ENCODE measurements at places on chromosomes 13 and 19. TPM values are rescaled to one million over a fixed set of nuclear protein-coding genes. Genes with fewer than 3 reads are reported as not detected.

RFPL4A gene
- total RNA-seq = not detected

DNA sequence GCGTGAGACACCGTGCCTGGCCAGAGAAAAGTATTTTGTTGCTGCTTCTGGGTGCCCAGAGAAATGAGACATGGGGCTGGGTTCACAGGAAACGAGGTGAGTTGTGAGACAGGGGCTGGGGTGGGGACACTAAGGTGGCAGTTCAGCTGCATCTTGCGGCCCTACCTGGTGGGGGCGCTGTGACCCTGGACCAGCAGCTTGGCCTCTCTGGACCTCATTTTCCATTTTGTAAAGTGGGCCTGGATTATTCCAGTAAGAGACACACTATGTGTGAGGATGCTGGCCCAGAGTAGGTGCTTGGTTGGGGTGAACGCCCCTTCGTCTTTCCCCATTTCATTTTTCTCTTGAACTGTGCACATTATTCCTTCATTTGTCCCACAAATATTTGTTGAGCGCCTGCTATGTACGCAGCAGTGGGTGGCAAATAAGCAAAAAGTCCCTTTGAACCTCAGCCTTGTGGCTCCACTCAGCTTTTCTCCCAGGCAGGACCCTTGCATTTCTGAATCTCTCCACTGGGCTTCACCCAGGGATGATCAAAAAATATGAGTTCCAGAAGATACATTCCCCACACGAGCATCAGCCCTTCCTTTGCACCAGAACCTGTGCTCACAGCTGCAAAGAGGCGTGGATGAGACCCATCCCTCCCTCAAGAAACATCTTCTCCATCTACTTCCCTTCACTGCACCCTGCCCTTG lies 26.6 kb upstream of the OR10H1 start:
- H3K4me3 ChIP-seq = no peak overlapping the region
- no peak overlapping the region for H3K27ac ChIP-seq
- no peaks in the 10 kb centered on the region for H3K4me1 ChIP-seq

DNA sequence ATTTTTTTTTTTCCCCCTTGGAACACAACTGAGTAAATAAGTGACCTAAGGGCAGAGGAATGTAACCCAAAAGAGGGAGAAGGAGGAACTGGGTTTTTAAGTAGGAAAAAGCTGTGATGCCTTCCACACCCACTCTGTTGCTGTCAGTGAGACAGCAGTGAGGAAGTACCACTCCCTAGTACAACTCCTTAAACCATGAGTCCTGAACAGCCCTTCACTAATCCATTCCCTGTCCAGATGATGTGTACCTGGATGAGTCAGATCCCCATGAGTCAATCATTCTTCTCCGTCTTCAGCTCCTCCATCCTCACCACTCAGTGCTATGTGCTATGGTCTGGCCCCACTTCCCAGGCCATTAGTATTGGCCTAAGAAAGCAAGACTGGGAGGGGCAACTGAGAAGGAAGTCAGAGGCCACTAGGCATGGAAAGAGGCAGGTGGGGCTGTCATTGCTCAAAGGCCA lies 12.9 kb upstream of the CXCL17 start:
- no peaks in the 10 kb centered on the region for H3K36me3 ChIP-seq
- DNase-seq = no peak
- H3K27ac ChIP-seq = no peak overlapping the region
- no peaks in the 10 kb centered on the region for H3K27me3 ChIP-seq

TEAD2 gene
- total RNA-seq = 12.0 TPM

DNA sequence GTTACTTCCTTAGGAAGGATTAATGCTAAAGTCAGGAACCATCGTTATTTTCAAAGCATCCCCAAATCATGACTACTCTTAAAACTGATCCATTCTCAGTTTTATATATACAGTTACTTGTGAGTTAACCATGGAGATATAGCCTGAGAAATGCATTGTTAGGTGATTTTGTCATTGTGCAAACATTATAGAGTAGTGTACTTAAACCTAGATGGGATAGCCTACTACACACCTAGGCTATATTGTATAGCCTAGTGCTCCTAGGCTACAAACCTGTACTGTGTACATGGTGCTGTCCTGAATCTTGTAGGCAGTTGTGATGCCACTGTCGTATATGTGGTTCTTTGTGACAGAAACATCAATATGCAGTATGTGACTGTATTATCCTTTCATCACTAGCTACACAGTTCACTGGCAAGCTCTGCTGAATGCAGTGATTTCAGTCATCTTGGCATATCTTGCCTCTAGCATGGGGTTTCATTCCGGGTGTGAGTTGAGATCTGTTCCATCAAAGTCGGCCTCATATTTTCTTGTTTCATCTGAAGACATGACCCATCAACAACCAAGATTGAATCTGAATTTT lies 45.3 kb downstream of the CDK8 start:
- no peaks in the 10 kb centered on the region for H3K4me1 ChIP-seq
- DNase-seq = no peak
- no peak overlapping the region for H3K27ac ChIP-seq
- no peaks in the 10 kb centered on the region for H3K36me3 ChIP-seq
- H3K4me3 ChIP-seq = no peak overlapping the region
- H3K27me3 ChIP-seq = no peaks in the 10 kb centered on the region

GRCh38 chr13:76758257-76758656 lies 127.9 kb downstream of the KCTD12 start:
- DNase-seq = no peak
- no peaks in the 10 kb centered on the region for H3K36me3 ChIP-seq
- H3K4me3 ChIP-seq = no peak overlapping the region
- peaks cover 2% of the 10 kb centered on the region for H3K27me3 ChIP-seq
- no peak overlapping the region for H3K27ac ChIP-seq

DNA sequence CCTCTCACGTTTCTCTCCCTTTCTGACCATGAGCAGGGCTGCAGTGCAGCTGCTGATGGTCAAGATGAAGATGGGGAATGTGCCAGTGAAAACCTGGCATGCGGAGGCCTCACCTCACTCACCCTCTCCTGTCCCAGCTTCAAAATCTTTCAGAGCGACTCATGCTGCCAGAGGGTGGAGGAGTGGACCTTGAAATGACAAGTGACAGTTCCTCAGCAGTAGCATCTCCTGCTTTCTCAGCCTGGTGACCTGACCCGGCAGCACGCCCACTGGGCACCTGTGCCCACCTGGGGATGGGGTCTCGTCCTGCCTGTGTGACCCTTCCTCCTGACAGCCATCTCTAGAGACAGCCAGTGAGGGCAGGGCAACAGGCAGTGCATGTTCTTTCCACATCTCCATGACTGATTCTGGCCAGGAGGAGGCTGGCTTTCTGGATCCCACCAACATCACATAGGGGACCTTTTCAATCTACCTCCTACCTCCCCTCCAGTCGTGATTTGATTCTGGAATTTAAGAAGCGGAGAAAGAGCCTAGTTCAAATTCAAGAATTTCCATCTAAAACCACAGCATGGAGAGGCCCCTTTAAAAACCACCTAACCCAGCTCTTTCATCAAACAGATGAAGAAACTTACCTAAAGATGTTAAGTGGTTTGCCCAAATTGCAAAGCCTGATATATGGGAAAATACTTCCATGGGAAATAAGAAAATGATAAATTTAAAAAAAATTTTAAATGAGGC lies 45.8 kb downstream of the RFX2 start:
- DNase-seq = no peak
- peaks cover 5% of the 10 kb centered on the region for H3K27me3 ChIP-seq
- H3K27ac ChIP-seq = no peak overlapping the region
- no peak overlapping the region for H3K4me3 ChIP-seq
- peaks cover 3% of the 10 kb centered on the region for H3K4me1 ChIP-seq
- no peaks in the 10 kb centered on the region for H3K36me3 ChIP-seq

DNA sequence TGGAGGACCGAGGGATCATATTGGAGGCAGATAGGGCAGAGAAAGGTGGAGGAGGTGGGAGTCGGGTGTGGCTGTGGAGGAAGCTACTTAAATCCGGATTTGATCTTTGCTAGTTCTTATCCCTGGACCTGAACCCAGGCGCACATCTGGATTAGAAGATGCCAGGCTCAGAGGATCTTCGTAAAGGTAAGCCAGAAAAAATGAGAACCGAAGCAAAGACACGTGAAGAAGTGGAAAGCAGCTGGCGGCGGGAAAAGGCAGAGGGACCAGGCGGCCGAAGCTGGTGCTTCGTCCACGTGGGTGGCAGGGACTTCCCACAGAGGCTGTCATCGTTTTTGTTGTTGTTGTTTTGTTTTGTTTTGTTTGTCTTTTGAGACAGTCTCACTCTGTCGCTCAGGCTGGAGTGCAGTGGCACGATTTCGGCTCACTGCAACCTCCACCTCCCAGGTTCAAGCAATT lies at the start of gene DPRX:
DPRX (plus strand) TSS at position 51 of the 459 bp plus-strand sequence; CDS start at position 159, 108 bp downstream.
- DNase-seq = no peak
- no peaks in the 10 kb centered on the region for H3K27me3 ChIP-seq
- H3K4me3 ChIP-seq = no peak within 1 kb of the TSS

- H3K27ac ChIP-seq = no peak overlapping the region
- no peaks in the 10 kb centered on the region for H3K27me3 ChIP-seq
- no peak overlapping the region for H3K4me3 ChIP-seq
Observed at GRCh38 chr19:1690699-1691307, 38.4 kb upstream of the TCF3 start.

GRCh38 chr13:87952377-87952776 lies 281.2 kb downstream of the SLITRK5 start:
- H3K4me1 ChIP-seq = no peaks in the 10 kb centered on the region
- no peaks in the 10 kb centered on the region for H3K27me3 ChIP-seq
- H3K36me3 ChIP-seq = no peaks in the 10 kb centered on the region
- H3K27ac ChIP-seq = no peak overlapping the region
- no peak overlapping the region for H3K4me3 ChIP-seq

DNA sequence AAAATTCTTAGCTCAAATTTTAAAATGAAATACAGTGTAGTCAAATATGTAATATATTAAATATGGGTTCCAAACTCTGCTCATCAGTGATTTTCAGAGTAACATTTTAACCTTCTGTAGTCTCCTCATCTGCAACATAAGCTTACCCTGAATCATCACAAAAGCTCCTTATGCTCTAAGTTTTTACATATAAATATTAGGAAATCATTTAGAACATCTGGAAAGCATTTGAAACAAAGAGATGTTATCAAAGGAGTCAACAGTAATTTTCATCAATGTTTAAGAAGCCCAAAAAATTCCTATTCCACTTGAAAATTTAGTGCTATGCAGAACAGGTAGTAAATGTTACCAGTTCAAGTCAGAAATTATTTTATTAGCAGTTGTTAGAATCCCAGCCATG lies 224.7 kb downstream of the DCT start:
- H3K4me3 ChIP-seq = no peak overlapping the region
- no peak overlapping the region for H3K27ac ChIP-seq
- DNase-seq = no peak
- H3K4me1 ChIP-seq = no peaks in the 10 kb centered on the region
- no peaks in the 10 kb centered on the region for H3K27me3 ChIP-seq

Data from B cell (primary cell).